Fibroblast of the aortic adventitia (primary cell): ENCODE measurements at places on chromosomes 4 and X. TPM values are rescaled to one million over a fixed set of nuclear protein-coding genes. Genes with fewer than 3 reads are reported as not detected.

NAP1L5 gene
- 6.0 and 11.3 TPM in 2 replicates for total RNA-seq

ELOVL6 gene
- 18.2 and 23.0 TPM in 2 replicates for total RNA-seq

TMEM144 gene
- 5.6 and 8.3 TPM in 2 replicates for total RNA-seq

VEGFC gene
- 24.7 and 42.9 TPM in 2 replicates for total RNA-seq

UGT2B15 gene
- total RNA-seq, result not detected in 2 replicates

DMRTC1 gene
- not detected in 2 replicates for total RNA-seq

PARM1 gene
- total RNA-seq, result 0.63 and 1.5 TPM in 2 replicates

MAGEH1 gene
- 11.4 and 26.1 TPM in 2 replicates for total RNA-seq

FGFBP1 gene
- total RNA-seq, result not detected in 2 replicates

KCTD8 gene
- total RNA-seq, result 1.1 and 3.2 TPM in 2 replicates

IL13RA1 gene
- total RNA-seq, result 52.7 and 66.8 TPM in 2 replicates

PDGFRA gene
- 707 and 865 TPM in 2 replicates for total RNA-seq

DIPK2B gene
- total RNA-seq, result 0.09 and 0.16 TPM in 2 replicates

PAK3 gene
- total RNA-seq, result 0.90 and 3.7 TPM in 2 replicates

FMR1NB gene
- not detected in 2 replicates for total RNA-seq

XK gene
- 0.09 TPM in 1 of 2 replicates, not detected in the other for total RNA-seq

CNGA1 gene
- 0.18 TPM in 1 of 2 replicates, not detected in the other for total RNA-seq

HAND2 gene
- 31.3 TPM in 2 replicates for total RNA-seq

THAP9 gene
- 2.9 and 7.1 TPM in 2 replicates for total RNA-seq

UGT2B17 gene
- total RNA-seq, result not detected in 2 replicates

RAB41 gene
- total RNA-seq, result not detected in 2 replicates

SLITRK4 gene
- 0.99 and 8.3 TPM in 2 replicates for total RNA-seq

STK26 gene
- 0.57 and 1.6 TPM in 2 replicates for total RNA-seq

H2BW2 gene
- total RNA-seq, result not detected in 2 replicates

LRAT gene
- 0.57 TPM in 1 of 2 replicates, not detected in the other for total RNA-seq

GPR82 gene
- total RNA-seq, result under 0.01 TPM in 1 of 2 replicates, not detected in the other

SEPSECS gene
- 5.3 and 8.8 TPM in 2 replicates for total RNA-seq

BMX gene
- 0.18 and 0.90 TPM in 2 replicates for total RNA-seq

XAGE1B gene
- total RNA-seq, result not detected in 2 replicates

FAM236B gene
- total RNA-seq, result not detected in 2 replicates

UGT2B7 gene
- not detected in 2 replicates for total RNA-seq
